ENCODE measurements at places on chromosomes 3 and 15.

GRCh38 chr3:191066669-191067068, 132.4 kb upstream of the OSTN start:
- DNase-seq, result no peak

DNA sequence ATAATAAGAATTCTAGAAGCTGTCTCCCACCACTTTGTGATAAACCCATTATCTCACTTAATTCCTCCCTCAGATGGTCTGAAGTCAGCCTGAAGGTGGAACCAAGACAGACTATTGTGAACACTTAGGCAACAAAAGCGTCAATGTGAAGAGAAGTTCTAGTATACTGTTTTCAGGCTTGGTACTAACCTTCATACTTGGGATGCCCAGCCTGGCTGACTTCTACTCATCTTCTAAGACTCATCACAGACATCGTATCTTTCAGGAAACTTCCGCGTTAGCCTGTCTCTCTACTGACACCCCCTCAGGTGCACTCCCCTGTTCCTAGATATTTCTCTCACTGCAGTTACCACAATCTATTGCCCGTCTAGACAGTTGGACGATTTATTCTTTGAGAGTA, 201.2 kb downstream of the SATB1 start:
- DNase-seq, result no peak

DNA sequence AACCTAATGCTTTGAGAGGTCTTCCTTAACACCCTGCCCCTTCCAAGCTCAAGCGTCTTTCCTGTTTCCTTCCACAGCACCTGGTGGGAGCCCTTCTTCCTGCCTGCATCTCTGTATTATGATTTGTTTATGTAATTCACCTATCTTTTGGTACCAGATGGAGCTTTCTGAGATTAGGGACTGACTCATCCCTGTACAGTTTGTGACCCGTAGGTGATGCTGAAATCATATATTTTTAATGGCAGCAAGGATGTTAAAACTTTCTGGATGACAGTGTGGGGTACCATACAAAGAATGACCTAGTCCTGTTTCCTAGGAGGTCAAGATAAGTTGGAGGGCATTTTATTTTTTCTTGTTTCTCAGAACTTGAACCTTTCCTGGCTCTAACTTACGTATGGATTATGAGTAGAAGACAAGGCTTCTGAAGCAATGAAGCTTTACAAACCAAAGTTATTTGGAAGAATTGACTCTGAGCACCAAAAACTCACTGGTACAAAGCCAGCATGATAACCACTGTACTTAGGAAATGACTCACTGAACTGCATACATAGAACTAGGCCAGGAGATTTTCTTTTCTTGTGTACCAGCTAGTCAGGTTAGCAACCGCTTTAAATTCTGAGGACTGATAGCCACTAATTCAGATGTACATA, 46.6 kb downstream of the HHLA2 start:
- no peak for DNase-seq

DNA sequence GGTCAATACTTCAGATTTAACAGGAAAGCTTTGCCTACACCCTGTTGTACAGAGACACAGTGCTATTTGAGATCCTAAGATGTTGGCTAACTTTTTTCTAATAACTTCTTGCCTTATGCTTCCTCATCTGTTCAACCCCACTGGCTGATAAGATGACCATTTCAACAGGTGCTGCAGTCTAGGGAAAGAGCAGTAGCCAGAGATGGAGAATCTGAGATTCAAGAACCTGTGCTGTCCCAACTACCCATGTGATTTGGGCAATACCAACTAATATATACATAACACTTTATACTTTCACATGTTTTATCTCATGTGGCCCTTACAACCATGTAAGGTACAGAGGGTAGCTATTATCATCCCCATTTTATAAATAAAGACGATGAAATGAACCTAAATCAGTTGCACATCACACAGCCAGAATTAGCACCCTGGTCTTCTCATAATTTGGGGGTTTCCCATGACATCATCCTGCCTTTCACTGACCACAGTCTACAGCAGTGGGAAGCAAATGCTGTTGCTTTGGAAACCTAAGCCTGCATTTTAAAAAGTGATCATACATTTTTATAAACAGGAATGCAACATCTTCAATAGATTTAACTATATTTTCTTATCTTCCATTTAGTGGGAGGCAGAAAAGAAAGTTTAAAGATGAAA, 9.7 kb downstream of the TTC23 start:
- DNase-seq, result no peak

DNA sequence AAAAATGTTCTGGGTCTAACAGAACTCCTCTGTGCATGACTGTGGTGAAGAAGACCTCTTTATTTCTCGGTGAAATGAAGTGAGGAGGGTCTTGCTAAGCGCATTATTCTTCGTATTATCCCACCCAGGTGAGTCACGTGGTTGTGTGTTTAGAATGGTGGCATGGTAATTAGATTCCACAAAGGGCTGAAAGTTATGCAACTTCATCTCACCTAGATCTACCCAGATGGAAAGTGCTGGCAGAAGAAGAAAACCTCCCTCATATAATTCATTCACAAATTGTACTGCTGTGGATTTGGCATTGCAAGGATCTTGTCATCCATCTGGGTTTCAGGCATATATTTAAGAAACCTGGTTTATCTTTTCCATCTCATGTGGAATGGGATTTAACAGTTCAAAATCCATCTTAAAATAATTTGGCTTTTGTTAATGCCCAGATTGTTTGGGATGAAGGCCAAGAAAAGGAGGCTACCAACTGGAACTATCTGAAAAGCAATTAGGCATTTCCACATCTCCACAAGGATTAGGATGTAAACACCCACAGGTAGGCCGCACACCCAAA, 175.3 kb downstream of the PLCL2 start:
- no peak for DNase-seq

DNA sequence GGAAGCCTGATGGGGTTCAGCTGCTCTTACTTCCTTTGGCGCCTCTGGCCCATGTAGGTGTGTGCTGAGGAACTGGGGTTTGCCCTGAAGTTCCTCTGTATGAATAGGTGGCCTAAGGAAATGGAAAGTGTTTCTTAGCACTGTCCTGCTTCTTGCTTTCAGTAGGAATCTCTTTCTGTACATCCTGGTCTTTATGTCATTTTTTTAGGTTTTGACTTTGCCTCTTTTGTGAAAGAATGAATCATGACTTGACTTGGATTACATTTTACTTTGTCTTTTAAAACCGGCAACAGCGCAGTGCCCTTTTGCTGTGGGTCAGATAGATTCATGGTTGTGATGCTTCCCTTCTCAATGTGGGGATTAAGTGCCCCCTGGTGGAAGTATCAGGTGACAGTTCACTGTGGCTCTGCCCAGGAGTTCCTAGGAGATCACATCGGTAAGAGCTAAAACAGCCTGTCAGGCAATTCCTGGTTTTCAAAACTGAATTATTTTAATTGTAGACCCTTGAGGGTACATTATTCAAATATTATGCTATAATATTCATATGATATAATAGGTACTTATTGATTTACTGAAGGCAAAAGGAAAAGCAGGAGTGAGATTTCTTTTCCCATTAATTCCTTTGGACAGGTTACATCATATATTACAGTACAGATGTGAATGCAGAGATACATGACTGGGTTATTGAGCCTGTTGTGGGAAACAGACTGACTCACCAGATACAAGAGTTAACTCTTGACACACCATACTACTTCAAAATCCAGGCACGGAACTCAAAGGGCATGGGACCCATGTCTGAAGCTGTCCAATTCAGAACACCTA, 95.4 kb downstream of the HCN4 start:
- peak; percentile 49 for DNase-seq

- no peak for DNase-seq
These were observed 4.9 kb downstream of the MESP2 start for GRCh38 chr15:89781055-89781454.

Data from hematopoietic multipotent progenitor cell treated with erythropoietin and hydrocortisone succinate and interleukin-3 and kit ligand, for 17 days (in vitro differentiated cells).